Fibroblast of villous mesenchyme (primary cell): ENCODE measurements at places on chromosomes 5 and 9.

- no peak for DNase-seq
Measured at GRCh38 chr5:31116466-31117031, 76.9 kb upstream of the CDH6 start.

DNA sequence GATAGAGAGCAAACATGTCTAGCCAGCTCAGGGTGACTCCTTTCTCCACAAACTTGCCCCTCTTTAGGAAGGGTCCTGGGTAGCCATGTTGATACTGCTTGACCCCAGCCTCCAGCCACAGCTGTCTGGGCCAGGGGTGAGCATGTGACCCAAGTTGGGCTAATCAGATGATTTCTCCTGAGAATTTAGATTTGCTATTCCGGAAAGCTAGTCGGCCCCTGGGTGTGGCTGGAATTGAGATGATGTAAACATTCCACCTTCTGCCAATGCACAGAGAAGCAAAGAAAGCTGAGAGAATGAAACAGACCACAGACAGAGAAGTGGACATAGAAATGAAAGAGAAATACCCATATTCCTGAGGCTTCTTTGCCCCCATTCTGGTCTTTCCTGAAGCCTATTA lies 17.8 kb upstream of the B4GALT1 start:
- DNase-seq, result peak; percentile 32

DNA sequence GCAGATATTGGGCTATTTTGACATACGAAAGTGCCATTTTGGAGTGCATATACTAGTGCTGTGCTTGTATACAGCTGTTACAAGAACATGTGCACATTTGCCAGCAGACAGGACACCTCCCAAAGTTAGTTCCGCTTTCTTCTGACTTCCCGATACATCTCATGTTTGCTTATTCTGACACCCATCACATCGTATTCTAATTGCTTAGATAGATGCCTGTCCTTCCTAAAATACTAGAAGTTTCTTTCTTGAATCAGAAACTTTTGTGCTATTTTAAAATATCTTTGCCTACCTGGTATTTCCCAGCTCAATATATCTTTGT lies 177.8 kb downstream of the TTLL11 start:
- DNase-seq, result no peak

DNA sequence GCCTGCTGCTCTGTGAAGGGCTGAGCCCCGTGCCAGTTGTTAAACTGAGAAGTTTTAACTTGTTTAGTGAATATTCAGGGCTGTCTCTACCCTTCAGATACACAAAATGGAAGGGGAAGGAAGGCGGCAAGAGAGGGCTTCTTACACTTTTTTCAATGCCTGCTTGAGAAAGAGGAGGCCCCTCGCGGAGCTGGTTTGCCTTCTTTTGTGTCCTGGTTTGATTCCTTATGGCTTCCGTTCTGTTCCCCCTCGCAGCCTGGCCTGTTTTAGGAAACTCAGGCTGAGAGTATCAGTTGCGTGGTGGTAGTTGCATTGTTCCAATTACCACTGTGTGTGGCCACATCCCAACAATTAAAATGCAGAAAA lies 1.0 kb downstream of the FAM53C start:
- DNase-seq, result peak; percentile 31

- DNase-seq, result no peak
Measured at GRCh38 chr9:27429436-27429835, 94.7 kb upstream of the IFNK start.
